ENCODE measurements at places on chromosomes 7 and 10.

DNA sequence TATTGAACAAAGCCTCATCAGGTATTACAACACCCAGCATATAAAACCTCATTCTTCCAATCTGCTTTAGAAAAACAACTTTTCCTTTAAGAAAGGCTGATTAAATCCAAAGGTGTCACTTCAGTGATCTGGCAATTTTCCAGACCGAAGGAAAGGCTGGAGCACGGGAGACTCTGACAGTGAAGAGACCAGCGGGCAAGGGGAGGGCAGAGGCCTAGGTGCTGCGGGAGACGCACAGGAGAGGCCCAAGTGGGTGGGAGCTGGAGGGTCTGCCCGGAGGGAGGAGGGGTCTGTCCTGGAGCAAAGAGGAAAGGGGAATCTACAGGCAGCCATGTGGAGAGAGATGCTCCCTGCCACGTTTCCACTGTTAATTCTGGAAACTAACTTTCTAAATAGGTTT, 24.3 kb upstream of the PPP2R2D start:
- no peak for ATAC-seq

GRCh38 chr10:36126076-36126475, 484.0 kb upstream of the FZD8 start:
- no peak for ATAC-seq

GRCh38 chr7:30902466-30902865, 9.2 kb upstream of the AQP1 start:
- ATAC-seq = no peak

DNA sequence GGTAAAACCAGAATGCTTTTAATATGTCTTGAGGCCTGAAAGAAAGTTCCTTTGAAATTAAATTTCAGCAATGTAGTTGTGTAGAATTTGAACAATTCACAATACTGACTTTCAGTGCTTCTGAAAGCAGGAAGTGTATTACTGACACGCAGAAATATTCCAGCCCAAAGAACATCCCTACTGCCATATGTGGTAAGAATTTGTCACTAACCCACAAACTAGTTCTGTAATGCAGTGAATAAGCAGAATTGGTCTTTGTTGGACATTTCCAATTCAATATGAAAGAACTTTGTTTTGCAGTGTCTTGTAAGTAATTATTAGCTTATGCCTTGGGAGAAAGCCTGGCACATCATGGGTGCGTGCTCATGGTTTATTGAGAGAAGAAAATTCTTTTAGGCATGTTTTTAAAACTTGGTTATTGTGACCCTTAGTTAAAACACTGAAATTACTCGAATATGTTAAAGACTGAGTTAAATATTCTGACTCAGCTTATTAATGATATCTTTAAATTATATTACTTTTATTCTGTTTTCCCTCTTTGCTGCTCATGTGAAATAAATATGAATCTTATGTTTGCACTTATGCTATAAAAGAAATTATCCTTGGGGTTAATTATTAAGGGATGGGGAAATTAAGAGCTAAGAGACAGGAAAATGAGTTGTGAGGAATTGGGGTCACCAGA, 33.4 kb downstream of the PTPN12 start:
- no peak for ATAC-seq

GRCh38 chr10:118966076-118966849, 63.3 kb upstream of the NANOS1 start:
- no peak for ATAC-seq

Data from activated T-helper 17 cell treated with anti-CD3 and anti-CD28 coated beads, Interleukin-2, amount 50 U/mL, for 72 hours (primary cell).